Activated naive CD8-positive, alpha-beta T cell treated with anti-CD3 and anti-CD28 coated beads, Interleukin-2, amount 10 ng/mL, durations not matched to agents 7 days and 5 days (primary cell): ENCODE measurements at places on chromosomes 7 and 10. TPM values are rescaled to one million over a fixed set of nuclear protein-coding genes. Genes with fewer than 3 reads are reported as not detected.

Gene BHLHA15
- not detected for total RNA-seq

GRCh38 chr7:128869138-128869943 is 6.7 kb downstream of the ATP6V1F start:
- H3K36me3 ChIP-seq, result peaks cover 3% of the 10 kb centered on the region
- peaks cover 15% of the 10 kb centered on the region for H3K27me3 ChIP-seq
- DNase-seq, result peak; percentile 78
- peak overlapping the region; percentile 51 for H3K4me3 ChIP-seq
- no peak overlapping the region for H3K27ac ChIP-seq

Gene TUBB8
- not detected for total RNA-seq

Gene PTPRZ1
- total RNA-seq, result not detected

Gene CDHR3
- 5.1 TPM for total RNA-seq

- peaks cover 89% of the 10 kb centered on the region for H3K27me3 ChIP-seq
- H3K27ac ChIP-seq, result no peak overlapping the region
- DNase-seq, result no peak
- peak overlapping the region; percentile 66 for H3K4me3 ChIP-seq
- H3K4me1 ChIP-seq, result peaks cover 18% of the 10 kb centered on the region
- H3K36me3 ChIP-seq, result peaks cover 3% of the 10 kb centered on the region
These were observed 2.4 kb downstream of the ADRB1 start for GRCh38 chr10:114046087-114046458.

DNA sequence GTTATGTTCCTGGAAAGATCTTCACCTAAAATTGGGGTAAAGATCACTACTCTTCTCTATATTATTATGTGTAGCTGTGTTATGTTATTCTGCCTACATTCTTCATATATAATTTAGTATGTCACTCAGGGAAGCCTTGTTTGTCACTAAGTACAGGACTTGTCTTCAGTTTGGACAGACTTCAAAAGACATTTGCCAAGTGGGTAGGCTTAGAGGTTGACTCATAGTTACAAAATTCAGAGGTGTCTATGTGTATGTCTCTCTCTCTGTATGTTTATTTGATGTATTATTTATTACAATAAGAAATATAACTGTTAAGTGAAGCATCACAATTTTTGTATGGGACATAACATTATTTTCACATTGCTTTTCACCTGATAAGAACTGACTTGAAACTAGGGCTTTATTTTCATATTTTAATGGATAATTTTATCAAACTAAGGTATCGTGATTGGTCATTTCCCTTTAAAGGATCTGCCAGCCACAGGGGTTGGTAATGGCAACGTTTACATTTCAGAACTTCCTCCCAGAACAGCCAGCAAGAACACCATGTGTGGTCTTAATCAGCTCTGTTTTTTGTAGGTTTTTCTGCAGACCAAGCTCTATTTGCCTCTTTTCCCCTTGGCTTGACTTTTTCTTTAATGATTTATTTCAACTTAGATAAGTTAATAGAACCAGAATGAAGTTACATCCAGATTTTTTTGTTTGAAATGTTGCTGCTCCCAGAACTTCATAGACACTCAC is 262.1 kb upstream of the CACNA2D1 start:
- DNase-seq, result no peak
- peaks cover 3% of the 10 kb centered on the region for H3K27me3 ChIP-seq
- H3K4me3 ChIP-seq, result no peak overlapping the region
- H3K4me1 ChIP-seq, result no peaks in the 10 kb centered on the region

DNA sequence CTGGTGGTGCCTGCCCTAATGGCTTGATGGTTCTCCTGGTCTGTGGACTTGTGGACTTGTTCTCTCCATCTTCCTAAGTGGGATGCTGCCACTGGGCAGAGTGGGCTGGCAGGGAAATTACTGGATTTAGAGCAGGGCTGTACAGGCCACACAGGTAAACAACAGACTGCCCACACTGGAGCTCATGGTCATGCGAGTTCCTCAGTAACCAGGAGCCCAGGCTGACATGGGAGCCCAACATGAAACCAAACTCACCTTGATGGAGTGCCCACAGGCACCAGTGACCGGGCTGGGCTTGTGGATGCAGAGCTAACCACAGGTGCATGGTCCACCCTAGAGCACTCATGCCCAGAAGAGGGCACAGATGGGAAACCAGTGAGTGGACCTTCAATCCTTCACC is 116.7 kb downstream of the SLIT1 start:
- H3K4me3 ChIP-seq, result no peak overlapping the region
- peaks cover 8% of the 10 kb centered on the region for H3K27me3 ChIP-seq
- H3K27ac ChIP-seq, result no peak overlapping the region
- H3K4me1 ChIP-seq, result peaks cover 9% of the 10 kb centered on the region
- no peaks in the 10 kb centered on the region for H3K36me3 ChIP-seq

Gene TFR2
- 11.0 TPM for total RNA-seq

- peaks cover 27% of the 10 kb centered on the region for H3K36me3 ChIP-seq
- no peak overlapping the region for H3K4me3 ChIP-seq
- no peaks in the 10 kb centered on the region for H3K27me3 ChIP-seq
- H3K27ac ChIP-seq, result no peak overlapping the region
These were observed 13.3 kb downstream of the PARP12 start for GRCh38 chr7:140049339-140050024.

- no peaks in the 10 kb centered on the region for H3K4me1 ChIP-seq
- no peak overlapping the region for H3K4me3 ChIP-seq
- H3K27ac ChIP-seq, result no peak overlapping the region
- DNase-seq, result no peak
These were observed 31.6 kb downstream of the ELAPOR2 start for GRCh38 chr7:87027900-87028299.

DNA sequence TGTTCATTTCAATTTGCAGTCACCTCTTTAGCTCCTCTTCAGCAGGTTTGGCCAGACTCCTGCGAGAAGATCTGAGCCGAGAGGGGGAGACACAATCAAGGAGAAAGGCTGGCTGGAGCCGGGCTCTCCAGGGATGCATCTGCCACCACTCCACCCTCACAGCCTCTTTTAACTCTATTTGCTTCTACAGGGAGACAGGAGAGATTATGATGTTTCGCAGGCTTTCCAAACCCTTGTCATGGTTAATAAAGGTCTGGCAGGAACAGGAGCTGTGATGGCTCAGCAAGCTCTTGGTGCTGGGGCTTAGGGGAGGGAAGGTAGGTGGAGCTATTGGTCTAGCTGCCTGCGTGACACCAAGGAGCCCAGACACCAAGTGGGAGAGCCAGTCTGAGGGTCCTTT is 448.1 kb upstream of the PODXL start:
- no peaks in the 10 kb centered on the region for H3K4me1 ChIP-seq
- H3K27ac ChIP-seq, result no peak overlapping the region
- no peaks in the 10 kb centered on the region for H3K36me3 ChIP-seq
- H3K4me3 ChIP-seq, result no peak overlapping the region

Gene RNF32
- 0.97 TPM for total RNA-seq

Gene C10orf90
- total RNA-seq, result not detected

GRCh38 chr7:34723866-34724490 is 66.0 kb downstream of the NPSR1 start:
- no peak for DNase-seq
- H3K36me3 ChIP-seq, result no peaks in the 10 kb centered on the region
- no peaks in the 10 kb centered on the region for H3K27me3 ChIP-seq
- H3K27ac ChIP-seq, result no peak overlapping the region
- H3K4me3 ChIP-seq, result peak overlapping the region; percentile 15

DNA sequence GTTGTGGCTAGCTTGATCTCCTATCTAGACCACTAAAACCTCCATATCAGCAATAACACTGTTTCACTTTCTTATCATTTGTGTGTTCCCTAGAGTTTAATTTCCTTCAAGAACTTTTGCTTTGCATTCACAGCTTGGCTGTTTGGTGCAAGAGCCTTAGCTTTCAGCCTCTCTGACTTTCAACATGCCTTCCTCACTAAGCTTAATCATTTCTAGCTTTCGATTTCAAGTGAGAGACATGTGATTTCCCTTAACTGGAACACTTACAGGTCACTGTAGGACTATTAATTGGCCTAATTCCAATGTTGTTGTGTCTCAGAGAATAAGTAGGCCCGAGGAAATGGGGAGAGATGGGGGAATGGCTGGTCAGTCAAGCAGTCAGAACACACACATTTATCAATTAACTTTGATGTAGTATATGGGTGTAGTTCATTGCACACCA is 10.6 kb upstream of the BPGM start:
- H3K27me3 ChIP-seq, result peaks cover 4% of the 10 kb centered on the region
- H3K27ac ChIP-seq, result peak overlapping the region; percentile 66
- peaks cover 18% of the 10 kb centered on the region for H3K4me1 ChIP-seq
- H3K4me3 ChIP-seq, result peak overlapping the region; percentile 18
- no peak for DNase-seq
- no peaks in the 10 kb centered on the region for H3K36me3 ChIP-seq

Gene C10orf105
- 0.17 TPM for total RNA-seq

DNA sequence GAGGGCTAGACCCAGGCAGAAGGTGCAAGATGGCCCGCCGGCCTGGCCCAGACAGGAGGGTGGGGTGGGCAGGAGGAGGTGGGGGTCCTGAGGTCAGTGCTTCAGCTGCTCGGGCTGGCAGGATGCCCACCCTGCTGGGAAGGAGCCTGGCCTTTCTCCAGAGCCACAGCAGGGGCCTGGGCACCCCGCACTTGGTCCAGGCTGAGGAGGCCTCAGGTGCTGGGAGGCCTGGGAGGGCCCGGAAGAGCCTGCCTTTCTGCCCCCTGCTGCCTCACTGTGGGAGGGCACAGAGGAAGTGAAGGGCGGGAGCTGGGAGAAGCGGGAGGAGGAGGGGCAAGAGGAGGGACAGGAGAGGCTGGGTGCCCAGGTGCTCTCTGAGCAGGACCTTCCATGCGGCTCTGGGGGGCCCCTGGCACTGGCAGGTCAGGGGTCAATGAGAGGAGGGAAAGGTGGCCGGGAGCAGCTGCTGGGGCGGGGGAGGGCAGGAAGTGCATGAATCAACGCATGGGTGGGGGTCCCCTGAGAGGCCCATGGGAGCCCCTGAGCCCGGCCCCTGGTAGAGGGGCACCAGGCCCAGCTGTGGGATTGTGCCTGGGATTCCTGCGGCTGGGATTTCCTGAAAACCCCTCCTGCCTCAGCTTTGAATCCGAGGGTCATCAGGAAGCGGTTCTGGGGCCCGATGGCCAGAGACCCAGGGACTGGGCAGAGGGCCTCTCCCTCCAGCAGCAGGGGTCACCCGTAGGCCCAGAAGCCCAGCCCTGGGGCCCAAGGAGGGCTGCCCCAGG is 49.9 kb downstream of the PWWP2B start:
- H3K27ac ChIP-seq, result peak overlapping the region; percentile 97
- H3K36me3 ChIP-seq, result no peaks in the 10 kb centered on the region
- peaks cover 25% of the 10 kb centered on the region for H3K4me1 ChIP-seq
- DNase-seq, result peak; percentile 79
- no peaks in the 10 kb centered on the region for H3K27me3 ChIP-seq
